Stimulated activated naive B cell treated with anti-CD40 and anti-IgM and Interleukin-4, amounts not matched to agents 10 μg/mL and 1 μg/mL and 100 μg/mL, for 72 hours (primary cell): ENCODE measurements at places on chromosomes 11 and 22.

DNA sequence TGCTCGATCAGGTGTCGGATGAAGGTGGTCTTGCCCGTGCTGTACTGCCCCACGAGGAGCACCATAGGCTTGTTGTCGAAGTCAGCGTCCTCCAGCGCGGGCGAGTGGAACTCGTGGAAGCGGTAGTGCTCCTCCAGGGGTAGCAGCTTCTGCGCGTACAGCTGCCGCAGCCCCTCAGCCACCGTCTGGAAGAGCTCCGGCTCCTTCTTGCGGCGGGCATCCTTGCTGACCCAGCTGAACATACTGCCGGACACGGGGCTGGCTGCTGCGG lies 263 bp downstream of the EHD1 start:
- H3K27me3 ChIP-seq: no peaks in the 10 kb centered on the region
- peak overlapping the region; percentile 94 for H3K27ac ChIP-seq
- no peak for DNase-seq

DNA sequence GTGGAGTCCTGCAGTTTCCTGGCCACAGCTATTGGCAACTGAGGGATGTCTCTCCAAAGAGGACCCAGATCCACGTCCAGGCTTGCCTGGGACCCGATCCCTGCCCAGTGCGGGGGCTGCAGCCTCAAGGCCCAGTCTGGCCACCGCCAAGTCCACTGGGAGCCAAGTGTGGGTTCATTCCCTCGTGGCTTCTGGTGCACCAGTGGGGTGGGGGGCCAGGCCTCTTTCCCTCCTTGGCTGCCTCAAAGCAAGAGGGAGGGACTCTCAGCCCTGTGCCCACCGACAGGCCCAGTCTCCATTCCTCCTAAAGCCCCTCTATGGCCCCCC lies 13.3 kb upstream of the PIM3 start:
- DNase-seq: no peak
- H3K27me3 ChIP-seq: no peaks in the 10 kb centered on the region
- H3K4me1 ChIP-seq: peaks cover 43% of the 10 kb centered on the region
- H3K4me3 ChIP-seq: no peak overlapping the region
- no peak overlapping the region for H3K27ac ChIP-seq

- no peak overlapping the region for H3K4me3 ChIP-seq
- H3K27me3 ChIP-seq: peaks cover 12% of the 10 kb centered on the region
- peaks cover 14% of the 10 kb centered on the region for H3K36me3 ChIP-seq
- peaks cover 28% of the 10 kb centered on the region for H3K4me1 ChIP-seq
Measured at GRCh38 chr22:36885474-36885873, 24.7 kb downstream of the NCF4 start.

GRCh38 chr11:109892321-109892794 lies 200.8 kb upstream of the ZC3H12C start:
- peaks cover 39% of the 10 kb centered on the region for H3K27me3 ChIP-seq
- DNase-seq: no peak
- H3K27ac ChIP-seq: no peak overlapping the region
- no peaks in the 10 kb centered on the region for H3K4me1 ChIP-seq
- no peak overlapping the region for H3K4me3 ChIP-seq

GRCh38 chr11:4664183-4664582 lies 20.4 kb downstream of the OR51E1 start:
- H3K4me3 ChIP-seq: no peak overlapping the region
- peaks cover 12% of the 10 kb centered on the region for H3K27me3 ChIP-seq
- H3K4me1 ChIP-seq: no peaks in the 10 kb centered on the region
- H3K36me3 ChIP-seq: no peaks in the 10 kb centered on the region
- H3K27ac ChIP-seq: no peak overlapping the region

GRCh38 chr22:42343531-42344081 lies 73.2 kb upstream of the TCF20 start:
- peaks cover 64% of the 10 kb centered on the region for H3K27me3 ChIP-seq
- no peak for DNase-seq
- H3K27ac ChIP-seq: no peak overlapping the region
- H3K36me3 ChIP-seq: no peaks in the 10 kb centered on the region

DNA sequence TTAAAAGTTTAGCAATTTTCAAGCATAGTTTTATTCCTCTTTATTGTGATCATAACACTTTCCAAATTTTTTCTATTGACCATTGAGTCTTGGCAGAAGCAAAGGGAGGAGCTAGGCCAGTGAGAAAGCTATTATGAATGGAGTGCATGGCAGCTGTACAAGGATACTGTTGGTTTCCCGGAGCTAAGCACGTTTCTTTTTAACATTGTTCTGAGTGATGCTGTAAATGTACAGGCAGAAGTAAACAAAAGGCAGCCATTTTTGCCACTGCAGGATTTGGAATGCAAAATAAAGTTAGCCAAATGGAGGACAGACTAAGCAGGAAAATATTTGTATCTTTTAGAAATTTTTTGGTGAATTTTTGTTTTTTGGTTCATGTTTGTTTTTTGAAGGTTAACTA lies 16.2 kb downstream of the CBL start:
- H3K4me3 ChIP-seq: no peak overlapping the region
- no peaks in the 10 kb centered on the region for H3K27me3 ChIP-seq
- H3K4me1 ChIP-seq: peaks cover 40% of the 10 kb centered on the region
- peaks cover 5% of the 10 kb centered on the region for H3K36me3 ChIP-seq

- H3K27me3 ChIP-seq: no peaks in the 10 kb centered on the region
- no peak overlapping the region for H3K4me3 ChIP-seq
- no peak for DNase-seq
- no peak overlapping the region for H3K27ac ChIP-seq
Measured at GRCh38 chr11:35352077-35352888, 67.1 kb downstream of the SLC1A2 start.
